ENCODE measurements at places on chromosomes 1 and 21.

- no peak for DNase-seq
These were observed 123.6 kb downstream of the TGFB2 start for GRCh38 chr1:218468711-218469110.

DNA sequence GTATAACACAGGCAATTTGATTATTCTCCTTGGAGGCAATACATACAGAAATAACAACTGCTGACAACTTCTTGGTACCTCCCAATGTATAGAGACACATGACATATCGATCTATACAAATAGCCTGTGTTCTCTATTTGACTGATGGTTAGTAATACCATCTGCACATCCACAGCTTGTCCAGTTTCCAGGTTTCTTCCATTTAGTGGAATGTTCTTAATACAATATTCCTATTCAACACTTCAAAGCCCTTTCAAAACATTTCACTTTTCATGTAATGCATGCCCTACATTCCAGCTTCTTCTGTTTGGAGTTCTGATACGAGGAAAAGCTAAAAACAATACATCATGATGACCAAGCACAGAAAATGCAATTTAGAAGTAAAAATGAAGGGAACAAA lies 37.0 kb upstream of the GORAB start:
- no peak for DNase-seq

GRCh38 chr1:19949016-19949415 lies 25.6 kb upstream of the PLA2G2E start:
- no peak for DNase-seq

DNA sequence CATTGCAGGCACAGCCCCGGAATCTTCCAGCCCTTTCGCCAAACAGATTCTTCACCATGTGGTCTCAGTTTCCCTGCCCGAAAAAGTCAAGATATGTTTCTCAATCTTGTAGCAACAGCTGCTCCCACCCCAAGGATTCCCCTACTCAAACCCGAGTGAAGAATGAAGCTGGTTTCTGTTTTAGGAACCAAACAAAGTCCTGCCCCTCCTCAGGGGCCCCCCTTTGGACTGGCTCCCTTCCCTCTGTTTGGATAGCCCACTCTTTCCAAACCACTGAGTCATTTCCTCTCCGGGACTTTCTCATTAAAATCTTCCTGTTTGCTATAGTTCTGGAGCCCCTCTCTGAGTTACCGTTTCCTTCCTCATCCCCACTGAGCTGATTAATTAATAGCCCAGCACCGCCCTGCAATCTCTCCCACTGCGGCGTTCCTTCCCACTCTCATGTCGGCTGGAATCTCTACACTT lies 100.9 kb downstream of the TSEN15 start:
- peak; percentile 73 for DNase-seq

GRCh38 chr21:45250914-45251634 lies 36.6 kb downstream of the POFUT2 start:
- no peak for DNase-seq

DNA sequence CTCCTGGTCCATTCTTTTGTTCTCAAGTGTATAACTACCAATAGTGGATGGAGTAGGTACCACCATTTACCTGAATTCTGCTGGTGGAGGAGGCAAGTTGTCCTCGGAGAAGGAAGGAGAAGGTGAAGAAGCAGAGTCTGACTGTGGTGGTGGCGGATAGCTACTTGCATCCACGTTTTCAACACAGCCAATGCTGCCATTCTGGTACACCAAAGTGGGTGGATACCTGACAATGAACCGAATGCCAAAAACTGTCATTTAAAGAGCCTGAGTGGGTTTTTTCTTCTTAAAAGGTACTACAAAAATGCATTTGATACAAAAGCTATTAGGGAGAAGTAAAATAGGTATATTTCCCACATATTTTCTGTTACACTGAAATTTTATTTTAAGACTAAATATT lies 20.1 kb downstream of the GPR3 start:
- DNase-seq, result no peak

GRCh38 chr1:78168306-78168705 lies 122.5 kb downstream of the GIPC2 start:
- no peak for DNase-seq

DNA sequence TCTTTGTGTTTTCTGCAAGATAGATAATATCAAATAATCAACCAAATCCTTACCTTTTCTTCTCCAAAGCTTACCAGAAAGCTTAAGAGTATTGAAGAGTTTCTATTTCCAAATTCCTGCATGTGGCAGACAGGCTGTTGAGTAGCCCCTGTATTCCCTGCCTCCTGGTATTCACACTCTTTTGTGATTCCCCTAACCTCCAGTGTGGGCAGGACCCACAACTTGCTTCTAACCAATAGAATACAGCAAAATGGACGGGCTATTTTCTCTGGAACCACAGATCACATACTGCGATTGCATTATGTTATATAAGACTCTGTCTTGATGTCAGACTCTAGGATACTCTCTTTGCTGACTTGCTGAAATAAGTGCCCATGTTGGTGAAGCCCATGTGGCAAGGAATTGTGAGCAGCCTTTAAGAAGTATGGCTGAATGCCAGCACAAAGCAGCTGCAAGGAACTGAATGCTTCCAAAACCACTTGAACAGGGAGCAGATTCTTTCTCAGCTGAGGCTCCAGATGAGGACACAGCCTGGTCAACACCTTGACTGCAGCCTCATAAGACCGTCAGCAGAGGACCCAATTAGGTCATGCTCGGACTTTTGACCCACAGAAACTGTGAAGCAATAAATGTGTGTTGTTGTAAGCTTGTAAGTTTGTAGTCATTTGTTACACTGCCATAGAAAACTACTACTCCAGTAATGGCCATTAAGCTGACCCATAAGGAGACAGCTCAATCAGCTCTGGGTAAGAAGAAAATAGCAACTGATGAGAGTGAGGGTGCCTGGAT lies 47.9 kb upstream of the PLXNA2 start:
- no peak for DNase-seq

DNA sequence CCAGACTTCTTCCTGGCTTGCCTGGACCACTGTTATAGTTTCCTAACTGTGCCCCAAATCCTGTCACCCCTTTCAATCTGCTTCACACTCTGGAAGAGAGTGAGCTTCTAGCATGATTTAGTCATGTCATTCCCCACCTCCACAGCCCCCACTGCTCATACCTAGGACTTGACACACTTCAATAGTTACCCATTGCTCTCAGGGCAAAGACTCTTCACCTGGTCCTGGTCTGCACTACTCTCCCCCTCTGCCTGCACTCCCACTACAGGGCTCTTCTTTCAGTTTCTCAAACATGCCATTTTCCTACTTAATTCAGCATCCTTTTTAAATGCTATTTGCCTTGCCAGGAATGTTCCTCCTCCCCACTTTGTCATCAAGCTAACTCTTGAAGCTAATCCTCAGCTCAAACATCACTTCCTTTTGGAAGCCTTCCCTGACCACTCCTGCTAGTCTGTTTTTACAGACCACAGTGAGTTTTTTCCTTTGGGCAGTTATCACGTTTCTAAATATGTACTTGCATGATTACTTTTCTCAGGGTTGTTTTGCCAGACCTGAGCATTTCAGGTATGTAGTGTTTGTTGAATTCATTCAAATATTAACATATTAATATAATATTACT lies 24.7 kb downstream of the CYP2J2 start:
- no peak for DNase-seq

DNA sequence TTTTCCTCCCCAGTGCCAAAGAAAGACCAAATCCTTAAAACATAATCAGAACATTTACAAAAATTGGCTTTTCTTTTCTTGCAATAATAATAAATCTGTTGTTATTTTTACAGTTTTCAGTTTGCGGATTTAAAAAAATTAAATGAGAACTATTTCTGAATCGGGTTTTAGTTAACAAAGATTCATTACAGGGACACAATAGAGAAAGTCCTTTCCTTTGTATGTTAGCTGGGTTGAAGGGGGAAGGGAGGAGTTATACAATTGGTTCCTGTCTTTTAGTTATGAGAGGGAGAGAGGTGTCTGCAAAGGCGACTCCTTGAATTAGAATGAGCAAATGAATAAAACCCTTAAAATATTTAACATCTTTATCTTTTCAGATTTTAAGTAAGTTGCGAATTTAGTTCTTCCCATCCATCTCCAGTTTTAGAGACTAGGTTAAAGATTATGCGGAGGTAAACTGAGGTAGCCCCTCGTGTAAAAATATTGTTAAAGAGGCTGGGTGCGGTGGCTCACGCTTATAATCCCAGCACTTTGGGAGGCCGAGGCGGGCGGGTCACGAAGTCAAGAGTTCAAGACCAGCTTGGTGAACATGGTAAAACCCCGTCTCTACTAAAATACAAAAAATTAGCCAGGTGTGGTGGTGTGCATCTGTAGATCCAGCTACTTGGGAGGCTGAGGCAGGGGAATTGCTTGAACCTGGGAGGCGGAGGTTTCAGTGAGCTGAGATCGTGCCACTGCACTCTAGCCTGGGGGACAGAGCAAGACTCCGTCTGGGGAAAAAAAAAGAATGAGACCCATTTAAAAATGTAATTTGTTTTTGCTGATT lies 3.9 kb downstream of the SPEN start:
- no peak for DNase-seq

GRCh38 chr1:53362270-53362669 lies 34.4 kb upstream of the LRP8 start:
- no peak for DNase-seq

GRCh38 chr1:115879977-115880376 lies 39.1 kb upstream of the NHLH2 start:
- no peak for DNase-seq

DNA sequence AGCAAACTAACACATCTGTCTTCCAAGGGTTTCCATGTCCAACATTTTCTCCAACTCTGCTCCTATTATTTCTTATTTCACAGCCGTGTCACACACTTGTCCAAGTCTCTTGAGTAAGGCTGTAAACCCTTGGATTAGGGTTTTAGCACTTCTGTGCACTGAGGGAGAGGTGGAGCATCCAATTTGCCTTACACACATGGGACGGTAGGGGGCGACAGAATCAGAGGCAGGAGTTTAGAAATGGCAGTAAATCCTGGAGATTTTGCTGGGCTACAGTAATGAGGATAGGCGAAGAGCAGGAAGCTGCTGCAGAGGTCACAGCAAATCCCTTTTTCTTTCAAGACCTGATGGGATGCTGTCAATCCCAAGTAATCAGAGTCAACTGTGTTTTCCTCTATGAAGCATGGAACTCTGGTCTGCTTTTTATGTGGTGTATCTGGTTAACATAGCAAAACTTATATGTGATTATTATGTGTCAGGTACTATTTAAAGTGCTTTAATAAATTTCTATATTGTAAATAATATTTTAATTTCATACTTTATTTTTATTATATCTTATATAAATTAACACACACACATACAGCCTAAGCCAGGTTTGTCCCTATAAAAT lies 15.4 kb upstream of the LCE5A start:
- no peak for DNase-seq

DNA sequence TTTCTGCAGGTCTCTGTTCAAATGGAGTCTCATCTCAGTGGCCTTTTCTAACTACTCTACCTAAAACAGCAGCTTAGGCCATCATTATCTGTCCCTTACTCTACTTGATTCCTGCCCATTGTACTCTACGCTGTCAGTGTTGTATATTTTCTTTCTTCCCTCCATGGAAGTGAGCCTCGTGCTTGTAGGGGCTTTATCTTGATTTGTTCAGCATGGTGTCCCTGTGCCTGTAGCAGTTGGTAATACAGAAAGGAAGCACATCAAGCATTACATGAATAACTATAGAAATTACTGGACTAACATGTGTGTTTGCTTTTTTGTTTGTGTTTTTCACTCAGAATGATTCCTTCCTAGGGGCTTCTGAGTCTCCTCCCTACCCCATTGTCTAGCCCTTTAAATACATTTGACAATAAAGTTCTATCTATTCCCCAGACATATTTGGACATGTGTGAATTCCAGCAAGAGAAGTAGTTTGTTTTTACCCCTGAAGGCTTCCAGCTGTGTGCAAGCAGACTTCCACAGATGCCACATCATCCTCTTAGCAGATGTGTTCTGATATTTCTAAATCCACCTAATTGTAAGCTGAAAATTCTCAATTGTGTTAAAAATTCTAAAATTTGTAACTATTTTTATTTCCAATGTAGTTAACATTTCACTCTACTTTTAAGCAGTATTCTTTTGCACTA lies 40.3 kb downstream of the PRMT2 start:
- DNase-seq, result no peak

DNA sequence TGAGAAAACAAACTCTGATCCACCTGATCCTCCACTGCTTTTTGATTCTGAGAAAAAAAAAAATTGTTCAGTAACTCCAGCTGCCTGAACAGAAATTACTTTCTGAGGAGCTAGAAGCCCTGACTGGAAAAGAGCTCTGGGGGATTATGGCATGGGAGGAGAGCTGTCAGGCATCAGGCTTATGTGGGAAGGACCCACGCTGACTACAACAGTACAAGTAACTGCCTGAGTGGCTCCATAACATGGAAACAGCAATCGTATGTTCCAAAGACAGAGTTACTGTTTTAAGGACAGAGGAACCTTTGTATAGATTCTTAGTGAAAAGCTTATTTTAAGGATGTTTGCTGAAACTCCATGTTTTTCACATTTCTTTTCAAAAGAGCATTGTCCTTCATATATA lies 1.2 kb upstream of the ANGPTL7 start:
- DNase-seq, result no peak

GRCh38 chr1:7893529-7894180 lies 40.8 kb upstream of the UTS2 start:
- DNase-seq, result no peak

DNA sequence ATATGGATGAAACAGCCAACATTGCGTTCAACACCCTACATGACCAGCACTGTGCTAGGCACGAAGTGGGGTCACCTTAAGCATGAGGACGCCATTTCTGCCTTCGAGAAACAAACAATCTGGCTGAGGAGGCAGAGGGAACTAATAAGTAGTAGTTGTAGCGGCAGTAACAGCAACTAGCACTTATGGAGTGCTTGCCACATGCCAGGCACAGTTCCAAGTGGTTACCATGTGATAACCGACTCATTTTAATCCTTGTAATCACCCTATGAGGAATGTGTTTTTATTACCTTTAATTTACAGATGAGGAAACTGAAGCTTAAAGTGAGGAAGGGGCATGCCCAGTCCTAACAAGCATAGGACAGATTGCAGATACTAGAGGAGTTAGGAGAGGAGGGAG lies 33.7 kb downstream of the KCND3 start:
- DNase-seq, result no peak

DNA sequence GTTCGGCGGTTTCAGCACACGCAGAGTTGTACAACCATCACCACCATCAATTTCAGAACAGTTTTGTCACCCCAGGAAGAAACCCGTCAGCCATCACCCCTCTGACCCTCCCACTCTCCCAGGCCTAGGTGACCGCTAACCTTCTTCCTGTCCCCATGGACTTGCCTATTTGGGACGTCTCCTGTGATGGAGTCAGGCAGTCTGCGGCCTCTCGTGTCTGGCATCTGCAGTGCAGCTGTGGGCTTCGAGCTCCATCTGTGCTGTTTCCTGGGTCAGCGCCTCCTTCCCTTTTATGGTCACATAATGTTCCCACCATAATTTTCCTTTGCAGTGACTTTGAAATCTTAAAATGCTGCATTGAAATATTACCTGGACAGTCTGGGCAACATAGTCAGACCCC lies 24.4 kb downstream of the SLC45A1 start:
- DNase-seq, result no peak
